ENCODE measurements at places on chromosomes 13 and 19.

- no peak for DNase-seq
These were observed 71.6 kb downstream of the KL start for GRCh38 chr13:33087790-33088189.

DNA sequence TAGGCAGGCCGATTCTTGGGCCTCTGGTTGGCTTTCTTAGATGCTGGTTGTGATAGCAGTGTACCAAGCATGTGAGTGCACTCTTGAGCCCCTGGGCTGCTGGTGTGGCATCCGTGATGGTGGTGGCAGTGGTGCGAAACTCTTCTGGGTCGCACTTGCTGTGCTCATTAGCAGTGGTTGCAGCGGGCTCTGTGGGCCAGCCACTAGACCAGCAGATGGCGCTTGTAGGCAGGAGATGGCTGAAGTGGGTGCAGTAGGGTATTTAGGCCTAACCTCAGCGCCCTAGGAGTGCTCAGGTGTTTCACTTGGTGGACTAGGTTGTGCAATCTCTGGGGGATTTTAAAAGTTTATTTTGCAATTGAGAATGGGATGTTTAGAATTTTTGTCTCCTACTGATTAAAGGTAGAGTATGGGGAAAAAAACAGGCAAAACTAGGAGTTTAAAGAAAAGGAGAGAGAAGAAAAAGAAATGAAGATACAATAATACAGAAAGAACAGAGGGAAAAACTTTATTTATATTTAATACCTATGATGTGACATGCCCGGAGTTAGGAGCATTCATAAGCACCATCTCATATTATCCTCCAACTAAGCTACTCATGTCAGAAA, 4.3 kb upstream of the ZNF17 start:
- peak; percentile 3 for DNase-seq

DNA sequence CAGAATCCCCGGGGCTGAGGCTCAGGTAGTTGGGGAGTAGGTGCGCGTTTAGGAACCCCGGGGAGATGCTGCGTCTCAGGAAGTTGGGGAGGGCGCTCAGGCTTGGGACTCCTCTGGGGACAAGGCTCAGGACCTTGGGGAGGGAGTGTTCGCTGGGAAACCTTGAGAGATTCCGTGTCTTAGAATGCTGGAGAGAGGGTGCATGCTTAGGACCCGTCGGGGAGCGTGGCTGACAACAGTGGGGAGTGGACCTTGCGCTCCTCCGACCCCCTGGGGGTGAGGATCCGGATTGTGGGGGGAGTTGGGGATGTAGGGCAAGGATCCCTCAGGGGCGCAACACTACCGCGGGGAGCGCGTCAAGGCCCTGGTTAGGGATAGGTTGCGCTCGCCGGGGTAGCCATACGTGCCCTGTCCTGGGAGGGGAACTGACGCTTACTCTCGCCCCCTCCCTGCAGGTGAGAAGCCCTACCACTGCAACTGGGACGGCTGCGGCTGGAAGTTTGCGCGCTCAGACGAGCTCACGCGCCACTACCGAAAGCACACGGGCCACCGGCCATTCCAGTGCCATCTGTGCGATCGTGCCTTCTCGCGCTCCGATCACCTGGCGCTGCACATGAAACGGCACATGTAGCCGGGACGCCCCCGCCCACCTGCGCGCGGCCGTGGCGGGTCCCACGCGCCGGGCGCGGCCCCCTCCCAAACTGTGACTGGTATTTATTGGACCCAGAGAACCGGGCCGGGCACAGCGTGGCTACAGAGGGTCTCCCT, 2.0 kb downstream of the KLF2 start:
- no peak for DNase-seq

DNA sequence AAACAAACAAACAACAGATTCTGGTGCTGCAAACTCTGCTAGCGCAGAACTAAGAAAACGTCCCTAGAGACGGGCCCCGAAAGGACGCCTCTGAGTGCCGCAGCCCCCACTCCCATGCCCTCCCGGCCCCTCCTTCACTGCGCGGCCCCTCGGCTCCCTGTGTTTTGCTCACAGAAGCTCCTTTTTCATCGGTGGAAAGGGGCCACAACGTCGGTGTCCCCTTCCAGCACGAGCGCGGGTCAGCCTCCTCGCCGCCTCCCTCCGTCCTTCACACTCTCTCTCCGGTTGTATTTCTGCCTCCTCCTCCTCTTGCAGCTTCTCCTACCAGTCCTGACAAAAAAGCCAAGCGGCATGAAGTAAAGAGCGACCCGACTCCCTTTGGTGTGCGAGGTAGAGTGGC, 14.8 kb upstream of the F7 start:
- DNase-seq: no peak

- no peak for DNase-seq
These were observed 133.3 kb upstream of the SLC10A2 start for GRCh38 chr13:103199380-103200088.

- DNase-seq: no peak
These were observed 1.2 kb downstream of the GJB2 start for GRCh38 chr13:20191311-20192157.

- no peak for DNase-seq
These were observed 36.3 kb upstream of the RCBTB2 start for GRCh38 chr13:48569104-48569666.

- DNase-seq: no peak
These were observed 3.4 kb downstream of the DNMT1 start for GRCh38 chr19:10191347-10191746.

GRCh38 chr13:48838193-48838973, 137.3 kb upstream of the FNDC3A start:
- DNase-seq: no peak

DNA sequence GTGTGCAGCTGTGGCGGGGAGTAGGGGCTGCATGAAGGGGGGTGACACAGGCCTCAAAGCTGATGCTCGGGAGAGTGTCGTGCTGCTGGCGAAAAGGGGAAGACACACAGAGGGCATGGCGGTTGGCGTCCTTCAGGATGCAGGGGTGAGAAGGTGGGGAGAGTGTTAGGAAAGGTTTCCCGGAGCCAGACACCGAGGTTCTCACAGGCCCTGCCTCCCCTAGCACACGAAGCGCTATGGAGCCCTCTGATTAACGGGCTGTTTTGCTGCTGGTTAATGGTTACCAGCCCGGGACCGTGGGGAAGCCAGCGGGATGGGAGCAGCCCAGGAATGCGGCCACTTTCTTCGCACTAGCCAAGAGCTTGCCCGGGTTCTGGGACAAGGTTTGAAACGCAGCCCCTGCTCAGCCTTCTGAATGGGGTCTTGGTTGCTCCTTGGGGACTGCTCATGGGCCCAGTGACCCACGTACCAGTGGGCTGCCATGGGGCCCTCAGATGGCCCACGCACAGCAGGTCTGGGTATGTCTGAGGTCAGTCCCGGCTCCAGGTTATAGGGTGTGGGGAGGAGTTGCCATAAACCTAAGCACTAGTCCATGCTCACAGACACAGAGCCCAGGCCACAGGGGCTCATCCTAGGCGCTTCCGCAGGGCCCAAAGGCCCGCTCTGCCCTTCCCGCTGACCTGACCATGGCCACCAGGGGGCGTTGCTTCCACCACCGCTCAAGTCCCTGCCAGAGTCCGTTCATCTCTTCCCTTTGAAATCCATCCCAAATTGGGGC, 31.3 kb upstream of the ISYNA1 start:
- no peak for DNase-seq

Data from NCI-H2081 treated with DMSO at 0.1 percent for 48 hours (cell line).